Stomach (tissue), 19 donors: ENCODE measurements at places on chromosomes 16 and 17. TPM values are rescaled to one million over a fixed set of nuclear protein-coding genes. Genes with fewer than 3 reads are reported as not detected.

SEPTIN1 gene
- total RNA-seq, result 2.6 TPM

SDK2 gene
- total RNA-seq, result 9.6 TPM

PAM16 gene
- total RNA-seq, result 15.6 TPM

FNDC8 gene
- not detected for total RNA-seq

SPDYE4 gene
- total RNA-seq, result not detected

CES3 gene
- not detected for total RNA-seq

TPPP3 gene
- 15.8 TPM for total RNA-seq

TPSG1 gene
- total RNA-seq, result 22.9 TPM

CACNG1 gene
- not detected for total RNA-seq
